ENCODE measurements at places on chromosomes 12 and 14. TPM values are rescaled to one million over a fixed set of nuclear protein-coding genes. Genes with fewer than 3 reads are reported as not detected.

GRCh38 chr12:114760151-114760877, 76.3 kb upstream of the TBX3 start:
- no peak for DNase-seq

The SYNDIG1L gene
- total RNA-seq, result not detected

- DNase-seq, result no peak
Observed at GRCh38 chr12:98449584-98449983, 65.8 kb upstream of the TMPO start.

- DNase-seq, result no peak
Observed at GRCh38 chr12:71725011-71725410, 29.7 kb upstream of the RAB21 start.

Measured in HFFc6 (cell line).